NCI-H187 (cell line): ENCODE measurements at places on chromosomes 1 and 21.

DNA sequence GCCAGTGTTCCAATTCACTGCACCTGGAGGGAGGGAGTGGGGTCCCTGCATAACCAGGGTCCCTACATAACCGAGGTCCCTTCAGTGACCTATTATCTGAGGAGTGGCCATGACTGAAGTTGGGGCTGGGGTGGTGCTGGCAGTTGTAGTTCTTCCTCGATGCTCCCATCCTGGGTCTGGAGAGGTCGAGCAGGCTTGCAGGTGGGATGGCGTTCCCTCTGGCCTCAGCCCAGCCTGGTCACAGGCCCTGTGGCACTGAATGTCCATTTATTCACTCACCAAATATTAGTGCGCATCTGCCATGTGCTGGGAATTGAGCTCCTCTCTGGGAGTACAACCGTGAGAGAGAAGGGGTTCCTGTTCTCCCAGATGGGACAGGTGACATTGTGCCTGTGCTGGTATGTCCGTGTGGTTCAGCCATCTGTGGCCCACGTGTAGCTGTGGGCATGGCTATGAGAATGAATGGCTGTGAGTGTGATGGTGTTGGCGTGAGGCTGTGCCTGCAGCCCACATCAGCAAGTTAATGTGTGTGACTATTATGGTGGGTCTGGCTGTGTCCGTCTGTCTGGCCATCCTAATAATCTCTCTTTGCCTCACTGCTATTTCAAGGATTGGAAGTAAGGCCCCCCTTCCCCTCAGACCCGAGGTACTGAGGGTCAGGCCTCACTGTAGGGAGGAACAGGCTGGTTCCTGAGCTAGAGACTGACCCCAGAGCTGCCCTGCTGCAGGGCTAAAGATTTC, 3.9 kb upstream of the SLC6A9 start:
- no peak for DNase-seq

DNA sequence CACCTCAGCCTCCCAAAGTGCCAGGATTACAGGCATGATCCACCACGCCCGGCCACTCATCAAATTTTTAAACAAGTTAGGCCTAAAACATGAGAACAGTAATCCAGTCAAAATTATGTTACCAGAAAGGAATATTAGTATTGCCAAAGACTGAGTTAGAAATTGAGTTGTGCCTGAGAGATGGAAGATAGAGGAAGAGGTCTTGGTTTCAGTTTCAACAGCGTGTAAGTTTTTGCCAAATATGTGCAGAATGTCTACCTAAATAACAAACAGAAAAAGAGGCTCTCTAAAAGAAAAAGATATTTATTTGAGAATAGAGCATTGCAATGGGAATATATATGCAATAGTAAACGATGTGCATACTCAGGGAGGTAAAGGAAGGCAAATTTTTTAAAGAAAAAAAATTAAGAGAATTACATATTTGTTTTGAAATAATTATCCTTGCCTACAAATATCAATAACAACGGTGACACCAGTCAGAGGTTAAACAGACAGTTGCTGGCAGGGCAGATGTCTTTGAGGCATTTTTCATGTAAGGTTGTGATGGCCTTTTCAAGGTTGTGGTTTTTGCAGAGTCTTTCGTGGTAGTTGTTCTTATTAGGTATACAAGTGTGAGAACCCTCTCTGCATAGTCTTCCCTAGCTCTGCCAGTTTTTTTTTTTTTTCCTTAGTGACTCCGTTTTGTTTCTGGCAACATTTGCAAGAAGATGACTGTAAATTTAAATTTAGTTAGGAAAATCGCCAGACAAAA, 2.2 kb upstream of the CD1B start:
- no peak for DNase-seq

DNA sequence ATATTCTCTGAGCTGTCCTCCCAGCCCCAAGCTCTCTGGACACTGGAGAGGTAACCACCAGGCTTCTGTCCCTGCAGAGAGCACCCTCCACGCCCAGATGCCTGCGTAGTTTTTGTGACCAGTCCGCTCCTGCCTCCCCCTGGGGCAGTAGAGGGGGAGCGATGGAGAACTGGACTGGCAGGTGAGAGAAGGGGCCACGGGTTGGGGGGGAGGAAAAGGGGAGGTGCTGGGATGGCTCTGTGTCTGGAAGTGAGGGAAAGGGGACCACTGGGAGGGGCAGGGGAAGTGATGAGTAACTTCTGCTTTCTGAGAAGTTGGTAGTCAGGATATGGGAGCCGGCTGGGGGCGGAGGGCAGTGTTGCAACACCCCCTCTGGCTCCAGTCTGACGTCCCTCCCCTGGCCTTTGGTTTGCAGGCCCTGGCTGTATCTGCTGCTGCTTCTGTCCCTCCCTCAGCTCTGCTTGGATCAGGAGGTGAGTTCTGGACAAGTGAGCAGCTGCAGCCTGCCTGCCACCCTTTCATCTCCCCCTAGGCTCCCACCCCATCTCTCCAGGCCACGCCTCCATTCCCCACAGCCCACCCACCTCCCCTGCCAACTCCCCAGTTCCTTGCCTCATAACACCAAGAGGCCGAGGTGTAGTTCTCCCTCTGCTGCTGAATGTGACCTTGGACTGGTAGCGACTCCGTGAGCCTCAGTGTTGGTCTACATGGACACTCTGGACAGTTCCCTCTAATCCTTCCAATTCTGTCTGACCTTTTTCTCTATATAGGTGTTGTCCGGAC, 3.1 kb downstream of the ADAMTSL4 start:
- no peak for DNase-seq

DNA sequence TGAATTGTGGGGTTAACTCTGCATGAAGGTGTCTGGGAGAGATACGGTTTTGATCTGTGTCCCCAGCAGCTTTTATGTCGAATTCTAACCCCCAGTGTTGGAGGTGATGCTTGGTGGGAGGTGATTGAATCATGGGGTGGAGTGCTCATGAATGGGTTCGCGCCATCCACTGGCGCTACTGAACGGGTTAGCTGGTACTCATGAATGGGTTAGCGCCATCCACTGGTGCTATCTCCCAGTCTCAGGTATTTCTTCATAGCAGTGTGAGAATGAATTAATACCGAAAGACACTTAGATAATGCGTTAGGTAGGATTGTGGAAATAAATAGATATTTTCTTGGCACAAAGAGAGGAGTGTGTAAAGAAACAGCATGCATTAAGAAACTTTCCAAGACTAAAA, 32.9 kb upstream of the CLDN8 start:
- DNase-seq = no peak
